Diencephalon (tissue), 1 donor: ENCODE measurements at places on chromosomes 13 and 19. TPM values are rescaled to one million over a fixed set of nuclear protein-coding genes. Genes with fewer than 3 reads are reported as not detected.

Gene TMIGD2
- total RNA-seq, result 1.4 TPM

Gene ZNF256
- 17.3 TPM for total RNA-seq

Gene COL5A3
- 1.2 TPM for total RNA-seq

Gene KLK12
- total RNA-seq, result not detected

Gene DENND1C
- total RNA-seq, result 0.69 TPM

Gene ZNF878
- 0.46 TPM for total RNA-seq

Gene ZNF571
- 12.9 TPM for total RNA-seq

Gene KCNRG
- 14.3 TPM for total RNA-seq

Gene TNFSF9
- total RNA-seq, result 4.2 TPM

Gene ZNF787
- 16.1 TPM for total RNA-seq

Gene COMP
- total RNA-seq, result not detected

Gene ZNF724
- 20.5 TPM for total RNA-seq

Gene KLHL1
- 34.1 TPM for total RNA-seq

Gene PTH2
- total RNA-seq, result not detected

Gene ZNRF4
- total RNA-seq, result not detected

Gene MYBPC2
- total RNA-seq, result 0.92 TPM

Gene TPTE2
- 0.46 TPM for total RNA-seq

Gene ZNF628
- 1.6 TPM for total RNA-seq

Gene TFDP1
- total RNA-seq, result 30.4 TPM

Gene ZNF773
- 18.7 TPM for total RNA-seq

Gene MEX3D
- 33.9 TPM for total RNA-seq

Gene TLE6
- total RNA-seq, result 3.9 TPM

Gene PSG11
- total RNA-seq, result not detected

Gene HCN2
- 27.9 TPM for total RNA-seq

Gene ZNF554
- 15.9 TPM for total RNA-seq

Gene THSD8
- total RNA-seq, result not detected

Gene LDLR
- total RNA-seq, result 29.8 TPM

Gene TNNT1
- 20.5 TPM for total RNA-seq

Gene UBE2L5
- 0.92 TPM for total RNA-seq

Gene KCNC3
- 3.2 TPM for total RNA-seq

Gene C19orf67
- not detected for total RNA-seq
